ENCODE measurements at places on chromosomes 2 and 18.

GRCh38 chr18:22471546-22472131 is 53.9 kb upstream of the CTAGE1 start:
- DNase-seq = no peak

DNA sequence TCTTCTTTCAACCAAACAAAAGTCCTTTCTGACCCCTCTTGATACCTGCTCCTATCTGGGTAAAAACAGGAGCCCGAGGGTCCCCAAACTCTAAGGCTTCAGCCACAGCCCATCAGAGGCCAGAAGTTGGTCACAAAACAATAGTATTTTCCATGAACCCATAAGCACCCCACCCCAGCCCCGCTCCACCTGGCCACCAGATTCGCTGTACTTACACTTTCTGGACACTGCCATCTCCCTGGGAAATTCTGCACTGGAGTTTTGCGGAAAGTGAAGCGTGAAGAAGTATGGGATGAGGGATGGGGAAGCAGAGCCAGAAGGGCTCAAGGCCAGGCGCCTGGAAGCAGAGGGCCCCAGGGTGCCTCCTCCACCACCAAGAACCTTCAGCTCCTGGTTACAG is 5.2 kb upstream of the RUFY4 start:
- no peak for DNase-seq

GRCh38 chr2:30147196-30147714 is 448 bp downstream of the YPEL5 start:
- no peak for DNase-seq

GRCh38 chr2:56088411-56088810 is 95.4 kb upstream of the CCDC85A start:
- DNase-seq = no peak

GRCh38 chr2:86636842-86637241 is 13.2 kb upstream of the RNF103 start:
- no peak for DNase-seq

DNA sequence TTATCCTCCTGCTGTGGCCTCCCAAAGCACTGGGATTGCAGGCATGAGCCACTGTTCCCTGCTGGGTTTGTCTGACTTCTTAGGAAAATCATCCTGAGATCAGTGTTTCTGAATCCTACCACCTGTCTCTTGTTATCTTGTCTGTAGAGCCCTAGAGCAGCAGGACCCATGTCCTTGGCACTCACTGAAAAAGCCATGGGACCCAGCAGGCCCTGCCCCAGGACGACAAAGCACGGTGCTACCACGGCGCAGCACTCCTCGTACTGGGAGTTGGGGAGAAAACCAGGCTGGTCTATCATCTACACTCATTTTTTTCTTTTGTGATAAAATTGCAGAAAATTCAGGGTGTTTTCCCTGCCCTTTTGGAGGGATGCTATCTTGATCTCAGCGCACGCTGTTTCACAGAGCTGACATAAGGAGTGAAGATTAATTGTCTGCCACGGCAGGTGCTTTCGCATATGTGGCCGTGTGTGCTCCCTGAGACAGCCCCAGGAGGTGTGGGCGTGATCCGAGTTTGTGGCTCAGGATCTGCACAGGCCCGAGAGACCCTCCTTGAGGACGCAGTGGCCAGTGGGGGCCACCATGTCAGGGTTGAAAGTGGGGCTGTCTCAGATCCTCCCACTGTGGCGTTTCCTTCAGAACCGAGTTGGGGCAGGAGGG is 179.1 kb downstream of the LDLRAD4 start:
- DNase-seq = no peak

DNA sequence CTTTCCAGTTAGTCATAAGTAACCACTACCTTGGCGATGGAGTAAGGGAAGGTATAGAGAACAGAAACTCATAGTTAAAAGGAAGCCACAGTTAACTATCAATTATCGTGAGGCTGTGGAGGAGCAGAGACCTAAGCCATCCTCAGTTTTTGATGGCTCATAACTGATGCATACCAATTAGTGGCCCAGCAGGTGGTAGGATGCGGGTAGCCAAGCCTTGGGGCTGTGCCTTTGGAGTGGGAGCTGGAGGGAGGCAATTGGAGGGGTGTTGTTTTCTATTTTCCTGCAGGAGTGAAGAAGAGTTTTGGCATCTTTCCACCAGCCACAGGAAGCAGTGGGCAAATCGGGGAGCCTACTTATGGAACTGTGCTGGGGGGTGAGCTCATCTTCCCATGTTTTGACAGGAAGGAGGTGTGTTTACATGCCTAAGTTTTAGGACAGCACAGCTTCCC is 194.8 kb downstream of the TPGS2 start:
- no peak for DNase-seq

DNA sequence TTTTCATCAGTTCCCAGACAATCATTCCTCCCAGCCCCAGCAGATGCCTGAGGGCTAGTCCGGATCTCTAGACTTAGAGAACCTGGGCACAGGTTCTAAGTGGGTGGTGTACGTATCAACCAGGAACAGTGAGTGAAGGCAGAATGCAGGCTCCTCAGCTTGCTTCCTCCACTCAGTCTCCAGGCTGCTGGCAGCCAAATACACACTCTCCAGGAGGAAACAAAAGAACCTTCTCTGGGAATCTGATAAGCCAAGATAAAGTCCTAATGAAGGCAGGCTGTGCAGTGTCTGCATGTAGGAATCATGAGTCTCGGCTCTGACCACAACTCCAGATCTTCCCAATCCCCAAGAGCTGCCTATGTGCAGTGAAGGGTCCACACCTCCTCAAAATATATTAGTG is 245.7 kb downstream of the SP3 start:
- DNase-seq = no peak

DNA sequence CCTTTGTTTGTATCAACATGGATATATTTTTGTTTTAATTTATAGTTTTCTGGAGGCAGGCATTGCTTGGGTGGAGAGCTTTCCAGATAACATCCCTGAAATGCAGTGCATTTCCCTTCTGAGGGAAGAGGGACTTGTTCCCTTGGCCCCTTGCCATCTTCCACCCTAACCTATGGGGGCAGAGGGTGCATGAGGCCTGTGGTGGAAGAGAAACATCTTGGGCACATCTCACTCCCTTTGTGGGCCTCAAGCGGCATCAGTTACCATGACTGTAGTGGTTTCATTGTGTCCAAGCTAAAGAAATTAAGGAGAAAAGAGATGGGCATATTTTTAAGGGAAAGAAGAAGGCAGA is 5.3 kb upstream of the RPL37A start:
- no peak for DNase-seq

- DNase-seq = no peak
Measured at GRCh38 chr18:32310774-32311173, 120.9 kb downstream of the MEP1B start.

DNA sequence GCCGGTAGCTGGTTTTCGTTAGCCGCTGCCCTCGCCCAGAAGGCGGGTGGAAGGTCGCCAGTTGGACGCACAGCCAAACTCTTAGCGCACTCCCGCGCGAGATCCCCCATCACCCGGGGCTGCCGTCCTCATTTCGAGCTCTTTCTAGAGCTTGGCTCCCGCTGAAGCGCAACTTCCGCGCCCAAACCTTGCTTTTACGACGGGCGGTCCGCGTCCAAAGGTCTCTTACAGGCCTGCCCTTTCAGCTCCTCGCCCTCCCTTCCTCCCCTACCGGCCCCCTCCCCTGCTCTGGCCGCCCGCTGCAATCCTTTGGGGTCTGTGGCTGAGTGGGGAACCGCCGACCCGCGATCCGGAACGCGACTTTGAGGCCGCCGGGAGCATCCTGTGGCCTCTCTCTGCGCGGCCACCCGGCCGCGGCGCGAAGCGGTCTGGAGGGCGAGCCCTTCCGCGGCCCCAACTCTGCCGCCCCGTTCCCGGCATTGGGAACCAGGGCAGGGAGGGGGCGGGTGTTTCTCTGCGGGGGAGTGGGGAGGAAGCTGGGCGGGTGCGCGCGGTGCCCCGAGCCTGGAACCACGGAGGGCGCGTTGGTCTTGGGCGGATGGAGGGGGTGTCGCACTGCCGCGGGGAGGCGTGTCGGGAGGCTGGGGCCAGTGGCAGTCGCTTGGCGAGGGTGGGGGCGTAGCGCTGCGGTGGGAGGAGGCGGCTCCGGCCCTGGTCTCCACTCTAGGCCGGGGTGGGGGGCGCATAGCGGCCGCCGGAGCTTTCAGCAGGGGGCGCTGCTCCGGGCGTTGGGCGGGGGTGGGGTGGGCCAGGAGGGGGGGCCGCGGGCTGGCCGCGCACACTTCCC is at the start of gene GDF7:
Gene GDF7, plus strand, starts transcription at position 841 of the 847 bp plus-strand sequence. CDS start 96 bp downstream, outside the sequence.
- DNase-seq = no peak

DNA sequence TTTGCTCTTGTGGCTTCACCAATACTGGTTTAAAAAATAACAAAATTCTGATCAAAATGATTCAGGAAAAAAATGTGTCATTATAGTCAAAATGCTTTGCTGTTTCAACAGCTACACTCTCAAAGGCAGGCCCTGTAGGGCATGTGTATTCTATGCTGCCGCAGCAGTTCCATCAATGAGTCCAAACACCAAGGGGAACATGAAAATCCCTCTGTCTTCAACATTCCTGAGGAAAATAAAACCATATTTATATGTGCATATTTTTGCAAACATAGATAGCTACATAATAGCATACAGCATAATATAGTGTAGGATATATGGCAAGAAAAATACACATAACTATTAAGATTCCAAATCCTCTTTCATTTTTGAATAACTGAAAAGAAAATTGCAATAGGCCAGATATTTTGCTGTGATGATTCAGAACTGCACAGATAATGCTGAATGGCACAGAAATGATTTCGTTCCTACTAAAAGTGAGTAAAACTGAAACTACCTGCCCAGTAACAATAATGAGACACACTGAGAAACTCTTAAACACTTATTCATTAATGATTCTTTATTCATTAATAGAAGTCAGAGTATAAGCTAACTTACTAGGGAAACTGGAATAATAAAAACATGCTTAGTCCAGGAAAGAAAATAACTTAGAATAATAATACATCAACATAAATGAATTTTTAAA is 343.8 kb downstream of the SUCLG1 start:
- DNase-seq = no peak

- no peak for DNase-seq
Measured at GRCh38 chr2:30392097-30392496, 54.9 kb upstream of the LCLAT1 start.

DNA sequence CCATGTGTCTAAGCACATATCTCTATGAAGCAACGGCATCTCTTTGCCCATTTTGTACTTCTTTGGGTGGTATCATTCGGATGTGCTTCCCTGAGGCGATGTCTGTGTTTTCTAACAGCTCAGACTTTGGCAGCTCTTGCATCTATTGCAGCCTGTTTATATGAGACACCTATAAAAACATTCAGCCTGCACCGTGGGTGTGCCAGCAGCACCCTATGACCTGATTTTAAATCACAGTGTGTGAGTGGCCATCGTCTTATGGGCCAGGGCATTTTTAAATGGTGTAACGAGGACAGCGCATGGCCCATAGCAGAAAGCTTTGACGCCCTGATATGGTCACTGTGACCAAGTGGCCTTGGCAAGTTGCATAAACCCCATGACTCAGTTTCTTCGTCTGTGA is 12.9 kb downstream of the NPAS2 start:
- DNase-seq = no peak

GRCh38 chr18:41936471-41937134 is 18.4 kb upstream of the PIK3C3 start:
- no peak for DNase-seq

- no peak for DNase-seq
Measured at GRCh38 chr18:67695684-67696083, 179.2 kb upstream of the DSEL start.

- no peak for DNase-seq
Measured at GRCh38 chr18:13265911-13266217, 47.3 kb downstream of the LDLRAD4 start.

GRCh38 chr2:146305164-146305563 is 1539.7 kb upstream of the ACVR2A start:
- DNase-seq = no peak

GRCh38 chr2:99861376-99861760 is 281.0 kb downstream of the AFF3 start:
- no peak for DNase-seq

GRCh38 chr2:61196671-61197070 is 34.7 kb downstream of the C2orf74 start:
- no peak for DNase-seq
